ENCODE measurements at places on chromosomes 6 and 20.
A peak's percentile ranks its signal among the peaks of the same experiment; 100 is the strongest.

- DNase-seq, result no peak
These were observed 2.4 kb upstream of the CCR6 start for GRCh38 chr6:167120583-167120903.

DNA sequence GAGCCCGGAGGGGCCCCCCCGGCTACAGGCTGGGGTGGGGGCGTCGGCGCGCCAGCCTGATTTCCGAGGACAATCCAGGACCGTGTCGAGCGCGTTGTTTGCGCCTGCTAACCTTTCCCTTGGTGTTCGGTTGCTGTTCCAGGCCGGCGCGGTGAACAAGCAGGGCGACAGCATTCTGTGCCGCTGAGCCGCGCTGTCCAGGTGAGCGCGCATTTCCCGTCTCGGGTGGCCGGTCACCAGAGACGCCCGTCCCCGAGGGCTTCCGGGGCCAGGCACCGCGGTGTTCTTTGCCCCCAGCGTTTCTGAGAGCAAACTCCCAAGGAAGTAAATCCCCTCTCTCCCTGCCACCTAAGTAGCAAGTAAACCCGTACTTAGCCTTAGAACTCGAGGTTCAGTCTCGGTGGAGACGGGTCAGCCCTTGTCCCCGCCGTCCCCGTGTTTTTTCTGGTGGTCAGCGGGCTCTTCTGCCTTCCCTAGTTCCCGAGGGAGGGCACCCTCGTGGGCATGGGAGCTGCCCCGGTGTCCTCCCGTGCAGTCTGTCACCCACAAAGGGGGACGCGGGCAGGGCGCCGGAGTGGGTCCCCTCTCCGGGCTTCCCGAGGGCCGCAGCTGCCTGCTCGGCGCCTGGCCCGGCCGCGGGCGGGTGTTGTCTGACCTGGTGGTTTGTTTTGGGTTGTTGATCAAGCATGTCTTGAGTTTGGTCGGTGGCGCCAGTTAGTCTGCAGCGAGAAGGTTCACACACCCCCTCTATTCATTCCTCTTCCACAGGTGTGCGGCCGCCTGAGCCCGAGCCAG lies 1.5 kb downstream of the ID4 start:
- peak; percentile 19 for DNase-seq

- DNase-seq, result no peak
These were observed 7.1 kb upstream of the ABHD16B start for GRCh38 chr20:63854069-63854765.

DNA sequence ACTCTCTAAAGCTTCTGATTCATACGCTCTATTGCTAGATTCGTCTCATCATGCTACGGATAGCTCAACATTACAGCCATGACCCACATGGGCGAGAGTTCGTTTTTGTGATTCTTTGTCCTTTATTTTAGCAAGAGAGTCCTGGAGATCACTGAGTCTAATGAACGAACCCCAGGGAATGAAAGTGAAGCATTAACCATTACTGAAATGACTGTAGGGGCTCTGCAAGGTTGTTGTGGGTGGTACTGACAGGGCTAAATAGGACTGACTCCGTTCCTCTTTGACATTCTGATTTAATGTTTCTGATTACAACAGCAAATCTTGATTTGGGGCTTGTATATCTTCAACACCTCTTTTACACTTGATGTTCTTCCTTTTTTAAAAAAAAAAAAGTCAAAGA lies 13.7 kb upstream of the RTF2 start:
- DNase-seq, result no peak

- no peak for DNase-seq
These were observed 979.8 kb upstream of the MANEA start for GRCh38 chr6:94597487-94597886.

DNA sequence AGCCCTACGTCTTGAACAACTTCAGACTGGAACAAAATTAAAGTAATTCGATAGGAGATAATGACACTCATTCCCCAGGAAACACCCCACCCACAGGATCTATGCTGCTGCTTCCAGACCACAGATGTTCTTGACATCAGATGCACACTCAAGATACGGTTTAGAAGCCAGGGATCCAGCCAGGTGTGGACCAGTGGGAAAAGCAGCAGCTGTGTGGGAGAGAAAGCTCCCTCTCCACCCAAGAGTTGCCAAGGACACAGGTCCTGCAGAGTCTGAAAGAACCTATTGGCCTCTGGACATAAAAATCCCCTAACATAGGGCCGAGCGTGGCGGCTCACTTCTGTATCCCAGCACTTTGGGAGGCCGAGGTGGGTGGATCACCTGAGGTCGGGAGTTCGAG lies 91.7 kb upstream of the NFATC2 start:
- DNase-seq, result no peak

DNA sequence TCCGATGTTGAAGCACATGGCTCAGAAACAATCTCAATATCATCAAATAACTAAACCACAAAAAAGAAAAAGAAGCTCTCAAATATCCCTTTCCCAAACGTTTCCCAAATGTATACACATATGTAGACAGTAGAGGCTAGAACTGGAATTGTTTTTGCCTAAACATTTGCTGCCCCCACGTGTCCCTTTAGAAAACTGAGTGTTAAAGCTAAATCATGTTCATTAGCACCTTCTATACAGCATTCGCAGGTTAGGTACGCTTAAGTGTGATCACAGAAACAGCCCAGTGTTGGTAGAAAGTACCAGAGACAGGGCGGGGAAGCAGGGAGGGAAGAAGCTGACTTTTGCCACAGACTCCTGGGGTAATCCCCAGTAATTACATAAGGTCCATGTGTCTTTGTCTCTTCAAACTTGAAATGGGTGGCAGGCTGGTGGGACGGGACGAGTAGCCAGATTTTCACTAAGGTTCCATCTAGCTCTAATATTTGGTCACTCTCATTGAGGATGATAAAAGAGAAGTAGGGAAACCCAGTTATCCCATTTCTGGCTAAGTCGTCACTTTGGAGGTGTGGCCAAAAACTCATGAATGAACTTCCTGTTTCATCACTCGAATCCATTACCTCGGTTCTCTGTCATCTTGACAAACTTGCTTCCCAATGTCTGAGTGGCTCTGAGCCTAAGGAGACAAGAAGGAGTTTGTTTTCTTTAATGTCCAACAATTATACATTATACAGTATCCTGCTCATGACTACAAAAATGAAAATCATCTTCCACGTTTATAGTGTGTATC lies 15.0 kb upstream of the TFAP2A start:
- peak; percentile 56 for DNase-seq

DNA sequence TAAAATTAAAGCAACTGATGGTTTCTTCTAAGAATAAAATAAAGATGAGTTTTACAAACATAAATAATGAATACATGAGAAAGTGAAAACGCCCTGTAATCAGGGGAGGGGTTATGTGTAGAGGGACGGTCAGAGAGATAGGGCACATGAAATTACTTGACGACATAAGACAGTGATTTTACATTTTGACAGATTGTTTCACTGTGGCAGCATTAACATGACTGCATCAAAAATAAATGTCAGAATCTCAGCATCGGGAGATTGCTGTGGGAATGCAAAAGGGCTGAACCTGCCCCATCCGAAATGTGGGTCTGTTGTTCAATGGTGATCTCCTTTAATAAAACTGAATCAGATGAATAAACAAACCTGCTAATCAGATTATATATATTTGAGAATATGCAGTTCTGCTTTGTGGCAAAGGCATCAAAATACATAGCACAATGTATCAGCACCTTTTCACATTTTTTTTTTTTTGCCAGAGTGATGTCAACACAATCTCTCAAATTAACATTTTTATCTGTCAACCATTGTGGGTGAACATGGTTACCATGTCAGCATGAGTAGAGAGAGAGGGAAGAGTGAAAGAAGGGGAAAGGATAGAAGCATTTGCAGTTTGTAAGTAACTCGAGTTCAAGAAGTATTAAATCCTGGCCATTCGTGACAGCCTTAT lies 177.1 kb upstream of the MAN1A1 start:
- DNase-seq, result no peak

- no peak for DNase-seq
These were observed 133.6 kb downstream of the CDH26 start for GRCh38 chr20:60091861-60092260.

GRCh38 chr20:37526238-37526838 lies 1.3 kb downstream of the BLCAP start:
- DNase-seq, result peak; percentile 72

- no peak for DNase-seq
These were observed 92.6 kb upstream of the CLVS2 start for GRCh38 chr6:122903266-122903915.

GRCh38 chr6:150617062-150617461 lies 17.4 kb downstream of the PLEKHG1 start:
- no peak for DNase-seq

- DNase-seq, result no peak
These were observed 19.2 kb upstream of the LMBRD1 start for GRCh38 chr6:69816026-69816425.

DNA sequence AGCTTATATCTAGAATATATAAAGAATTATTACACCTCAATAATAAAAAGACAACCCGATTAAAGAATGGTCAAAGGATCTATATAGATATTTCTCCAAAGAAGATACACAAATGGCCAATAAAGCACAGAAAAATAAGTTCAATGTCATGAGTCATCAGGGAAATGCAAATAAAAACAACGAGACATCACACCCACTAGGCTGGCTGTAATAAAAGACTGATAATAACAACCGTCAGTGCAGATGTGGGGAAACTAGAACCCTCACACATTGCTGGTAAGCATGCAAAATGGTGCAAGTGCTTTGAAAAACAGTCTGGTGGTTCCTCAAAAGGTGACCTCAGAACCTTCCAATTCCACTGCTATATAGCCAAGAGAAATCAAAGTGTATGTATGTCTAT lies 33.0 kb downstream of the TBX18 start:
- DNase-seq, result no peak

DNA sequence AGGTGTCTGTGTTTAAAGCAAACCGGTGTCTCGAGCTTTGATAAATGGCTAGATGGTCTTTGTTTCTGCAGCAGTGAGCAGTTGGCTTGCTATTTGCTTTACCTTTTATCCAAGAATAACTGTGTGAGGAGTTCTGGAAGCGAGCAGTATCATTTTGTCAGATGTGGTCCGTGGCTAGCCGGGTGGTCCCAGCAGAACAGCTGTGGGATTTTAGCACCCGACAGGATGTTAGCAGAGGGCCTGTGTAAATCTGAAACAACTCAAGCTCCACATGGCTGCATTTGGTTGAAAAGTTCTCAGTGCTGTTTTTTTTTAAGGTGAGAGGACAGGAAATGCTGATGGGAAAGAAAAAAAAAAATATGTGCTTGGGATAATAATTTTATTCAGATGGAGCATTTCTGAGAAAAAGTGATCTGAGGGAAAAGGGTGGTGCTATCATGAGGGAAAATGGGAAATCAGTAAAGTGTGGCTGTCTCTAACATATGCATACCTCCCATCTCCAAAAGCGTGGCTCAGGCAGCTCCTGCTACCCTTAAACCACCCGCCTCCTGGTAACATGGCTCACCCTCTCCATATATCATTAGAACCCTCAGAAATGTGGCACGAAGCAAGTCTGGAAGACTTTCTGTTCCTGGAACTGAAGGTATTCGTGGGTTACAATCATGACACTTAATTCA lies 215.4 kb downstream of the TSHZ2 start:
- DNase-seq, result no peak

GRCh38 chr6:125781314-125781868 lies 9.4 kb upstream of the NCOA7 start:
- no peak for DNase-seq

DNA sequence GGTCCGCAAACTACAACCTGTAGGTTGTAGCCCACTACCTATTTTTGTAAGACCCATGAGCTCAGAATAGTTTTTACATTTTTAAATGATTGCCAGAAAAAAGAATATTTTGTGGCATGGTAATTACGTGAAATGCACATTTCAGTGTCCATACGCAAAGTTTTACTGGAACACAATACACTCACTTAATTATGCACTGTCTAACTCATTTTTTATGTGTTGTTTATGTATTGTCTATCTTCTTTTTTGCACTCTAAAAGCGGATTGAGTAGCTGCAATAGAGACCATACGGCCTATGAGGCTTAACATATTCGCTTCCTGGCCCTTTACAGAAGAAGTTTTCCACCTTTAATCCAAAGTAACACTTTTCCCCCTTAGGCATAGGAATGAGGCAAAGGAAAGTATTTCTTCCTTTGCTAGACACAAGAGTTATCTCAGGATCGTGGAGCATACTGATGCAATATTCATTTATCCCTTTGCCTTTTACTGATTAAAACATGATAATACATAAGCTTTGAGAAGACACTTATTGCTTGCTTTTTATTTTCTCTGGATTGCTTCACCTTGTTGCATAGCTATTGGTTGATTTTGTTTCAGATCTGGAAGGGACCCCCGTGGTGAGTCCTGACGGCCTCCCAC lies 69.8 kb downstream of the FNDC1 start:
- no peak for DNase-seq

GRCh38 chr6:119032428-119032827 lies 46.0 kb downstream of the FAM184A start:
- no peak for DNase-seq

GRCh38 chr6:127118298-127119101 lies at the start of gene RSPO3:
Gene RSPO3 (plus strand): TSS chr6:127118671. CDS start chr6:127119193, 522 bp downstream.
- DNase-seq, result peak; percentile 29

DNA sequence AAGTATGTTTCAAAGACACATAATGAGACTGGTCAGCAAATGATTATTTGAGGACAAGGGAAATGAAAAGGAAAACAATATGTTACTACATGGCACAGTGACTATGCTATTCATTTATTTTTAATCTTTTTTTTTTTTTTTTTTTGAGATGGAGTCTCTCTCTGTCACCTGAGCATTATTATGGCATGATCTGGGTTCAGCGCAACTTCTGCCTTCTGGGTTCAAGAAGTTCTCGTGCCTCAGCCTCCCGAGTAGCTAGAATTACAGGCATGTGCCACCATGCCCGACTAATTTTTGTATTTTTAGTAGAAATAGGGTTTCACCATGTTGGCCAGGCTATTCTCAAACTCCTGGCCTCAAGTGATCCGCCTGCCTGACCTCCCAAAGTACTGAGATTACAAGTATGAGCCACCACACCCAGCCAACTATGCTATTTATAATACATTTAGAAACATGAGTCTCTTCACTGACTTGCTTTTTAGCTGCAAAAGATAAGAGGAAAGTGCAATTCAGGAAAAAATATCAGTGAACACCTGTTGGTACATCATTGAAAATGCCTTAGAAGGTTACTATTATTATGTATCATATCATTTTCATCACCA lies 3.4 kb downstream of the CALHM4 start:
- no peak for DNase-seq

GRCh38 chr20:3616250-3616649 lies 46.9 kb downstream of the GFRA4 start:
- no peak for DNase-seq

- no peak for DNase-seq
These were observed 168.7 kb downstream of the BTBD3 start for GRCh38 chr20:12086359-12086758.

DNA sequence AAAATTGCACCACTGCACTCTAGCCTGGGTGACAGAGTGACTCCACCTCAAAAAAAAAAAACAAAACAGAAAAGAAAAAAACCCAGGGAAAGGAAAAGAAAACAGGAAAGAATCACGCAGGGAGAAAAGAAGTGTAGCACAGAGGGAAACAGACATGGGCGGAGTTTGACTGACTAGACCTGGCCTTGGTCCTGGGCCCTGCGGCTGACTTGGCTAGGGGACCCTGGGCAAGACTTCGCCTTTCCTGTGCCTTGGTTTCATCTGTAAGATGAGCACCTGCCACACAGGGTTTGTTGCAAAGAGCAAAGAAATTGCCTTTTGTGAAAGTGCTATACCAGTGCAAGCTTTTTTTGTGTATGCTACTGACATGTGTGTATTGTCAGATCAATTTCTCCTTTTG lies 71.3 kb upstream of the KCNG1 start:
- no peak for DNase-seq

- no peak for DNase-seq
These were observed 29.0 kb downstream of the DAAM2 start for GRCh38 chr6:39821046-39821740.
